AG08395 (cell line): ENCODE measurements at places on chromosomes 4 and X.

DNA sequence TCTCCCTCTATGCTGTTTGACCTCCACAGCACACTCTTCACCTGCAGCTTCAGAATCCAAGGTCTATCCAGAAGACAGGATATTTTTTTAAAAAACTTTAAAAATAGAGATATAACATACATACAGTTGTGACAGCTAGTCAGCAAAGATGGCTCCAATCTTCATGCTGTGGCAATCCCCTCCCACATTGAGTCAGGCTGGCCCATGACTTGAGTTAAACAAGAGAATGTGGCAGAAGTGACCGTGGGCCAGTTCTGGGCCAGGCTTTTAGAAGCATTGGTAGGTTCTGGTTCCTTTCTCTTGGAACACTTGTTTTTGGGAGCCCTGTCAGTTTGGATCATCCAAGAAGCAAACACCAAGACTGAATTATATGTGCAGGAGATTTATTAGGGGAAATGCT, 36.1 kb upstream of the REPS2 start:
- no peak for DNase-seq

DNA sequence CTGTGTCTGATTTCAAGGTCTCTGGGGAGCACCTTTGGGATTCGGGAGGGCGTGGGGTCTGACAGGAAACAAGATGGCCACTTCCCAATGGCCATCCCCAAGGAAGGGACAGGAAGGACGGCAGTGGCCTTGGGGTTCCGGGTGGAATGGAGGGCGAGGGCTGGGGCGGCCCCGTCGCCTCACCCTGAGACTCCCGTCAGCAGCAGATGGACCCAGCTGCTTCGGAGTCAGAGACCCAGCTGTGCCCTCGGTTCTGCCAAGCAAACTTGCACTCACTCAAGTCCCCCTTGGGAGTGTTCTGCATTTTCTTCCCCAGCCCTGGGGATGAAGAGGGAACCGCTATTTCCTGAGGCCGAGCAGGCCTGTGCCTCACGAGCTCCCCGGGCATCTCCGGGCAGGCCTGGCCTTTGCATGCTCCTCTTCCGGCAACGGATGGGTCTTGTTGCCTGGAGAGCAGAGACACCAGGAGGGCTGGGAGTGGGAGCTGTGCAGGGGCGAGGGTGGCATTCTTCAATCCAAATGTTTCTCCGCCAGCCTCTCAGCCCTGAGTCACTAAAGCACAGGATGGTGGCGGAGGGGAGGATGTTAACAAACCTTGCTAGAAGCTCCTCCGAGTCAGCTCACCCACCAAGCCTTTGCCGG, 6.8 kb upstream of the DUSP9 start:
- DNase-seq: no peak

DNA sequence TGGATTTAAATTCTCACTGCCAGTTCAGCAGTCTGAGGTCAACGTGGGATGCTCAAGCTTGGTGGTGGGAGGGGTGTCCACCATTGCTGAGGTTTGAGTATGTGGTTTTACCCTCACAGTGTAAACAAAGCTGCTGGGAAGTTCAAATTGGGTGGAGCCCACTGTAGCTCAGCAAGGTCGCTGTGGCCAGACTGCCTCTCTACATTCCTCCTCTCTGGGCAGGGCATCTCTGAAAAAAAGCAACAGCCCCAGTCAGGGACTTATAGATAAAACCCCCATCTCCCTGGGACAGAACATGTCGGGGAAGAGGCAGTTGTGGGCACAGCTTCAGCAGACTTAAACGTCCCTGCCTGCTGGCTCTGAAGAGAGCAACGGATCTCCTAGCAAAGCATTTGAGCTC, 14.9 kb upstream of the RRAGB start:
- no peak for DNase-seq

DNA sequence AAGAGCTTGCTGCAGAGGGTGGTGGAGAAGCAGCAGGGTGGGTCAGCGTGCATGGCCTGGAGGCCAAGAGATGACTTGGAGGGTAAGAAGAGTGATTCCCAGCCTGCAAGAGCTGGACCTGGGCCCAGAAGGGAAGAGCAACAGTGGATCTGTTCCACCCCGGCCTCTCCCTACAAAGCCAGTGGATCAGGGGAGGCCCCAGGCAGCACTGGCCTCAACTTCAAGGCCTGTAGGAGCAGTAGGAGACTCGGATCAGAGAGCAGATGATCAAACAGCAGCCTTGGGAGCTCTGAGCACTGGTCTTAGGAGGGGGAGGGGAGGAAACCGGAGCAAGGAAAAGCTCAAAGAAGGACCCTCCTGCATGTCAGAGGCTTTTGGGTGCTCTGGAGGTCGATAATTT, 7.6 kb downstream of the L1CAM start:
- DNase-seq: no peak

DNA sequence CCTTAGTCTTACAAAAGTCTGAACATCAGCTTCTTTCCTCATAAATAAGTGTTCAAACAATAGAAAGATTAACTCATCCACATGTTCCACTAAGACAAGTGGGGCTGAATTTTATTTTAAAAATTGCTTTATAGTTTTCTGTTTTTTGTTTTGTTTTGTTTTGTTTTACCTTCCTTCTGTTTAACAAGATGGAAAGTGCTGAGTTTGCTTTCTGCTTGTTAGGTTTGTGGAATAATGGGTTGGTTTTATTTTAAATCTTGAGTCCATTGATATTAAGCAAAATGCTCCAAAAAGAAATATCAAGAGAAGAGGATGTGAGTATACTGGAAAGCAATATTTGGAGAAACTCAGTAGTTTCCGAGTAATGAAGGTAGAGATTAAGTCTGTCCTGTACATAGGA, 458.7 kb downstream of the FAT4 start:
- no peak for DNase-seq

- no peak for DNase-seq
Observed at GRCh38 chrX:141439651-141440050, 144.9 kb downstream of the SPANXA1 start.

- DNase-seq: no peak
Observed at GRCh38 chrX:56987741-56988140, 7.6 kb downstream of the SPIN3 start.

DNA sequence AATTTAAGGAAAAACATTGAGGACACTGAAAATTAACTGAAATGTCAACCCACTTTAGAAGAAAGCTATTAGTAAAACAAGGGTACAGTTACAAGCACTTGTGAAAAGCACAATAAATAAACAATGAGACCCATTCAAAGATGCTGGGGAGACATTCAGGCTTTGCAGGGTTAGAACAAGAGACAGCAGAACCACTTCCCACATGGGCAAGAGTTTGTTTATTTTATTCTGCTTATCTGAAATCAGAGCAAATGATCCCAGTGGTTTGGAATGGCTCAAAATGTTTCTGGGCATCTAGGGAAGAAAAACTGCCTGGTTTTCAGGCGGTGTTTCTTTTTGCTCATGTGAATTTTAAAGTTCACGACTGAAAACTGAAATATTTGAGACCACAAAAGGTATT, 42.4 kb downstream of the PPP3CA start:
- no peak for DNase-seq

DNA sequence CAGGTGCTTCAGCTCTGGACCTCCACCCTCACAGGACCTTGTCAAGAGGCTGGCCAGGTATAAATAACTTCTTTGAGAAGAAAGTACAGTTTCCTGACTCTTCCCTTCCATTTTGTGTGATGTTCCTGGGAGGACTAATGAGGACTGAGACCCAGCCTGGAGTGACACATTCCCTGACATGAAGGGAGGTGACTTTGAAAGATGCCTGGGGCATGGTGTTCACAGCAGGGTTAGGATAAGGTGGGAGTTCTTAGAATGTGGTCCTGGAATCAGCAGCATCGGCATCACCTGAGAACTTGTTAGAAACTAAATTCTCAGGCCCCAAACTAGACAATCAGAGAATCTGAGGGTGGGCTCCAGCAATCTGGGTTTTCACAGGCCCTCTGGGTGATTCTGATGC, 224.9 kb upstream of the BOD1L1 start:
- DNase-seq: no peak

DNA sequence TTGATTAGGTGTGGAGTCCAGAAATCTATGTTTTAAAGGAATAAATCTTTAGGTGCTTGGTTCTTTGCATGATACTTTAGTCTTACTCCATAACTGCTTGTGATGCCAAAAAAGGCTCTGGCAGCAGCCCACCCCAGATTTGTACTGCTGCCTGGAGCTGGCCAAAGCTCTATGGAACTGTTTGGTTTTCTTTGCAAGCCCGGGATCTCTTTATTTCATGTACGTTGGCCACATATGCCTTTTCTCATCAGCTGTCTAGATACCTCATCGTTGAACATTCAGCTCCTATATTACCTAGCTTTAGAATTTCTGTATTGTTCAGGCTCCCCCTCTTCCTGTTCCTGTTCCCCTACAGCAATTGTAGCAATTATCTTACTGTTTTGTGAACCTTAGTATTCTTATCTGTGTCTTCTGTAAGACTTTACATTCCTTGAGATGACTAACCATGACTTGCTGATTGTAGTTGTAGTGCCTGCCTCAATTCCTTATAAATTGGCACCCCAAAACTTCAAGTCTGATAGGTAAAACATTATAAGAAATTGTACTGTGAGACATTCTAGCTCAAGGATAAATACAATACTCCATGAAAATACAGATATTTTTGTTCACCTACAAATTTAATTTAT, 199.4 kb upstream of the GPRIN3 start:
- no peak for DNase-seq

DNA sequence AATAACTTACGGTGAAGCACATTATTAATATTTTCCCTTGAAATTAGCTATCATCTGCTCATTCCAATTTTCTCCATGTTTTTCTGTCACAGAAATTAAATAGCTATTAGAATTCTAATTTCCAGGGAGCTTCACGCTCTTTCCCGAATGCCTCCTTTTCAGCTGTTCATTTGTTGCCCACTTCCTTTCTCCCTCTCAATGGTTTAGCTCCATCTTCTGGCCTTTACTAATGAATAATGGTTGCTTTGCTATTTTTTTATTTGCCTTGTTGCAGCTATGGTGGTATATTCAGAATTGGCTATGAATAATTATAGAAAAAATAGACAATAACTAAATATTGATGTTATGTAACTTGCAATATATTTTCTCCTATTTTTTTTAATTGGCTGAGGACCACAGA, 70.5 kb downstream of the GRIA2 start:
- no peak for DNase-seq

- DNase-seq: peak; percentile 28
Observed at GRCh38 chr4:7964890-7965662, 25.4 kb upstream of the AFAP1 start.

GRCh38 chr4:48047896-48048295, 31.3 kb downstream of the NIPAL1 start:
- DNase-seq: no peak

DNA sequence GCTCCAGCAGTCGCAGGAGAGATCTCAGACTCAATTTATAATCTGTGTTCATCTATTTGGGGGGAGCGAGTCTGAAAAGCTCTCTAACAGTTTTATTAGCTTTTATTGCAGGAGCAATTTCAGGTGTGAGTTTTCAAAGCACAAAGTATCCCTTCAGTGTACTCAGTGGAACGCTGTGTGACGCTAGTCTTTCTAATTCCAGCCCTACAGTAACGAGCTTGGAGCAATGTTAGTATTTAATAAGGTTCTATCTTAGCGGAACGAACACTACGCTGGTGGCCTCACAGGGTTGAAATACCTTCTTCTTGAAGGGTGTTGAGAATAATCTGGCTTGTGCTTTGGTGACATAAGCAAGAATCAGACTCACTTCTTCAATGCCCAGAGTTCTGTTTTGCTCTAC, 8.4 kb downstream of the HS3ST1 start:
- DNase-seq: no peak

- DNase-seq: no peak
Observed at GRCh38 chrX:53300157-53300556, 18.8 kb upstream of the IQSEC2 start.

- no peak for DNase-seq
Observed at GRCh38 chr4:68693325-68694075, 23.0 kb upstream of the UGT2B15 start.

DNA sequence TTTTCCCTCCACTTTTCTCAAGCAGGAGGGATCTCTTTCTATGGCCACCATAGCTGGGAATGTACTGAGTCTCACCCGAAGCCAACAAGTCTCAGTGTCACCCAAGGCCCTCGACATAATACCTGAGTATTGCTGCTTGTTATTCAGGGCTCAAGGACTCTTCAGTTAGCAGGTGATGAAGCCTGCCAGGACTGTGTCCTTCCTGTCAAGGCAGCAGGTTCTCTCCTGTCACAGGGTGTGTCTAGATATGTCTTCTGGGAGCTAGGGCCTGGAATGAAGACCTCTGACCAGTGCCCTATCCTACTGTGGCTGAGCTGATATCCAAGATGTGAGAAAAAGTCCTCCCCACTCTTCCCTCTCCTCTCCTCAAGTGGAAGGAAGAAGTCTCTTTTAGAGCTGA, 391.0 kb upstream of the DIPK2B start:
- DNase-seq: no peak

GRCh38 chrX:102546828-102547493, 30.4 kb upstream of the TMSB15A start:
- no peak for DNase-seq

DNA sequence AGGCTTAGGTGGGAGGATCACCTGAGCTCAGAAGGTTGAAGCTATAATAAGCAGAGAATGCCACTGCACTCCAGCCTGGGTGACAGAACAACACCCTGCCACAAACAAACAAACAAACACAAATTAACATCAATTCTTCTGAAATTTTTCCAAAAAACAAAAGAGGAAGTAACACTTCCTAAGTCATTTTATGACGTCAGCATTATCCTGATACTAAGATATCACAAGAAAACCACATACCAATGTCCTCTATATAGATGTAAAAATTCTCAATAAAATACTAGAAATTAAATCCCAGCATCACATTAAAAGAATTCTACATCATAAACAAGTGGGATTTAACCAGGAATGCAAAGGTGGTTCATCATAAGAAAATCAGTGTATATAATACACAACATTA, 64.4 kb upstream of the STK26 start:
- DNase-seq: no peak

- no peak for DNase-seq
Observed at GRCh38 chrX:69031971-69032391, 133.3 kb downstream of the PJA1 start.

DNA sequence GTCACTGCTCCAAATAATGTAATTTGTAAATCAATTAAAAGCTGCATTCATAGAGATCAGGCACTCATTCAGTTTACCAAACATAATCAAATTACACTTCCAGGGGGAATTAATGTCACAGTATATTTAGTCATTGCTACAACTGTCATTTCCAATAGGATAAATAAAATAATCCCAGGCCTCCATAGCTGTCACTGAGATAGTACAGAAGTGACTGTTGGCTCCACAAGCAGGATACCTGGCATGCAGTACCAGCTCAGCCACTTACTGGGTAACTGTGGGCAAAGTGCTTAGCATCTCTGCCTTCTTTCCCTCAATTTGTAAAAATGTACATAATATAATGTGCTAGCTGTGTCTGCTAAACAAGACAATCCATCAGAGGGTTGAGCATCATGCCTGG, 128.1 kb downstream of the CAMK2D start:
- no peak for DNase-seq

GRCh38 chrX:47562615-47563243, 1.7 kb downstream of the ARAF start:
- DNase-seq: no peak

- DNase-seq: no peak
Observed at GRCh38 chr4:13706120-13706519, 78.6 kb upstream of the BOD1L1 start.
